A549 treated with RU486 at 1 μM for 4 hours (cell line): ENCODE measurements at places on chromosomes 13 and 19. TPM values are rescaled to one million over a fixed set of nuclear protein-coding genes. Genes with fewer than 3 reads are reported as not detected.

Gene DIAPH3
- total RNA-seq, result 4.1 to 9.4 TPM (median 9.1 TPM) in 5 replicates

Gene LPAR2
- 2.9 to 4.6 TPM (median 3.3 TPM) in 5 replicates for total RNA-seq

Gene CD79A
- total RNA-seq, result 0.59 to 1.4 TPM (median 1.0 TPM) in 5 replicates

Gene SLC25A41
- total RNA-seq, result 0.06 to 0.24 TPM (median 0.16 TPM) in 3 of 5 replicates, not detected in the others

Gene ICAM4
- total RNA-seq, result 0.10 to 0.12 TPM in 2 of 5 replicates, not detected in the others

Gene COQ8B
- total RNA-seq, result 55.7 to 69.6 TPM (median 67.0 TPM) in 5 replicates

Gene MEGF8
- 19.6 to 26.8 TPM (median 23.5 TPM) in 5 replicates for total RNA-seq

Gene ZNF471
- total RNA-seq, result 0.02 to 0.28 TPM (median 0.07 TPM) in 3 of 5 replicates, not detected in the others

Gene NTN5
- total RNA-seq, result 0.19 to 0.30 TPM (median 0.23 TPM) in 5 replicates

Gene TMPRSS9
- not detected in 5 replicates for total RNA-seq

Gene B3GNT3
- total RNA-seq, result 4.0 to 5.3 TPM (median 4.9 TPM) in 5 replicates

Gene ZNF844
- not detected in 5 replicates for total RNA-seq

Gene PLEKHF1
- 6.9 to 11.3 TPM (median 9.5 TPM) in 5 replicates for total RNA-seq

Gene CYP4F2
- total RNA-seq, result 0.10 to 0.43 TPM in 2 of 5 replicates, not detected in the others

Gene EBI3
- total RNA-seq, result 1.7 to 4.1 TPM (median 3.1 TPM) in 5 replicates

Gene PVR
- total RNA-seq, result 107 to 120 TPM (median 113 TPM) in 5 replicates

Gene C19orf85
- not detected in 5 replicates for total RNA-seq

Gene VMAC
- 0.29 to 0.79 TPM (median 0.41 TPM) in 5 replicates for total RNA-seq

Gene DCT
- not detected in 5 replicates for total RNA-seq

Gene FGF9
- total RNA-seq, result not detected in 5 replicates

Gene SCAF1
- 42.4 to 73.9 TPM (median 68.0 TPM) in 5 replicates for total RNA-seq

Gene LIM2
- not detected in 5 replicates for total RNA-seq

Gene KIR2DL1
- total RNA-seq, result not detected in 5 replicates

Gene SYDE1
- total RNA-seq, result 11.5 to 18.5 TPM (median 14.0 TPM) in 5 replicates

Gene SOX1
- total RNA-seq, result not detected in 5 replicates

Gene FOXO1
- total RNA-seq, result 2.2 to 4.4 TPM (median 3.9 TPM) in 5 replicates

Gene MAST3
- total RNA-seq, result 1.6 to 2.2 TPM (median 1.8 TPM) in 5 replicates

Gene SIAH3
- total RNA-seq, result not detected in 5 replicates

Gene AXL
- 114 to 129 TPM (median 122 TPM) in 5 replicates for total RNA-seq

Gene ZNF708
- 0.90 to 1.4 TPM (median 1.1 TPM) in 5 replicates for total RNA-seq

Gene SPTBN4
- 0.59 to 1.3 TPM (median 0.90 TPM) in 5 replicates for total RNA-seq

Gene ZNF345
- total RNA-seq, result 0.18 to 0.34 TPM (median 0.21 TPM) in 3 of 5 replicates, not detected in the others

Gene FAM174C
- 49.3 to 93.2 TPM (median 86.5 TPM) in 5 replicates for total RNA-seq

Gene KASH5
- 0.10 TPM in 1 of 5 replicates, not detected in the others for total RNA-seq

Gene CEACAM21
- total RNA-seq, result not detected in 5 replicates

Gene IFNL1
- 0.23 to 0.28 TPM in 2 of 5 replicates, not detected in the others for total RNA-seq

Gene CLEC17A
- 0.13 TPM in 1 of 5 replicates, not detected in the others for total RNA-seq

Gene ZNF100
- total RNA-seq, result not detected in 5 replicates

Gene SLC1A6
- not detected in 5 replicates for total RNA-seq

Gene PLPPR3
- total RNA-seq, result 2.8 to 5.5 TPM (median 4.3 TPM) in 5 replicates

Gene OR10H5
- total RNA-seq, result not detected in 5 replicates

Gene OSCAR
- 0.20 to 0.59 TPM (median 0.32 TPM) in 5 replicates for total RNA-seq

Gene RYR1
- 4.0 to 6.1 TPM (median 5.0 TPM) in 5 replicates for total RNA-seq

Gene ALDH16A1
- 13.6 to 25.0 TPM (median 21.1 TPM) in 5 replicates for total RNA-seq

Gene ZNF540
- 0.17 to 0.19 TPM in 2 of 5 replicates, not detected in the others for total RNA-seq

Gene DLL3
- total RNA-seq, result 6.3 to 11.9 TPM (median 11.1 TPM) in 5 replicates

Gene ZIC2
- 8.8 to 13.6 TPM (median 11.3 TPM) in 5 replicates for total RNA-seq

Gene CLDN10
- total RNA-seq, result 0.13 to 0.50 TPM (median 0.29 TPM) in 4 of 5 replicates, not detected in the other

Gene LILRB2
- total RNA-seq, result 0.03 to 0.28 TPM in 2 of 5 replicates, not detected in the others

Gene CYP4F8
- total RNA-seq, result not detected in 5 replicates

Gene PSPN
- 0.48 to 1.7 TPM (median 0.85 TPM) in 5 replicates for total RNA-seq

Gene PSG11
- total RNA-seq, result 0.15 to 0.46 TPM in 2 of 5 replicates, not detected in the others

Gene KANK3
- 4.0 to 4.7 TPM (median 4.3 TPM) in 5 replicates for total RNA-seq

Gene ZFP14
- total RNA-seq, result 2.2 to 3.1 TPM (median 2.3 TPM) in 5 replicates

Gene ARHGAP45
- 0.93 to 2.5 TPM (median 2.2 TPM) in 5 replicates for total RNA-seq

Gene C1QTNF9
- total RNA-seq, result not detected in 5 replicates

Gene ZNF99
- not detected in 5 replicates for total RNA-seq

Gene IER2
- 54.6 to 90.5 TPM (median 81.4 TPM) in 5 replicates for total RNA-seq

Gene CABP5
- not detected in 5 replicates for total RNA-seq

Gene ZNF154
- total RNA-seq, result not detected in 5 replicates
